Activated T-cell treated with anti-CD3 and anti-CD28 coated beads for 4 hours (primary cell): ENCODE measurements at places on chromosomes 3 and 15.

DNA sequence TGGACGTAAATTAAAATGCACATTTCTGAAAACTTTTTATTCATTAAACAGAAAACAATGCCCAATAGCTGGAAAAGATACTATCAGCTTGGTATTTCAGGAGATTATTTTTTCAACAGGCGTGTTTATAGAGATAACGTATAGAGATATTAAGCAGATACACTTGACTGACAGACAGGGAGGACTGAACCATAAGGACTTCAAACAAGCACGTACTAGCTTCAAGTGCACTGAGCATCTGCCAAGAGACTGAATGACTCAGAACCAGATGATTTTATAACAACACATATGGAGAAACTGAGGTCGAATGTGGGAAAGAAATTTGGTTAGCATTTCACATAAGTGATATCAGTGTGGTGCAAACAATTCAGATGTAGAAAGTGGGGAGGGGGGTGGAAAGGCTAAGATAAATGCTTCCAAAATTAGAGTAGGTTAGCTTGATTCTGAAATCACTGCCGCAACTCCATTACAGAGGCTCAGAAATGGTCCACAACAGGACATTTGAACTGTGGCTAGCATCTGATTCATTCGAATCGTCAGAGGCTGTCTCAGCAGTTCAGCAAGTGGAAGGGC, 103.5 kb downstream of the SEMA6D start:
- no peak for DNase-seq

DNA sequence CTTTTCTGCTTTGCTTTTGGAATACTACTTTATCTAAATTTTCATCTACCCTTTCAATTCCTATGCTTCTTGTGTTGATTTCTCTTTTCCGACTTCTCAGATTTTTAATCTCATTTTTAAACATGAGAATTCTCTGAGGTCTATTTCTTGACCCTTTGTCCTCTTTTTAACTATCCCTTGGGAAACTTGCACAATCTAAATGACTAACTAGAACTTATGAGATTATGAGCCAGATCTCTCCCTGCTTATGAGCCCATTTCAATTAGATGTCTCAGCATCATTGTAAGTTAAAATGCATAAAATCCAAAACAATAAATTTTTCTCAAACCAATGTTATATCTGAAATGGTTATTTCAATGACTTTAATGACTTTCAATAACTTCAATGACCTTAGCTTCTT, 296.9 kb upstream of the AGTR1 start:
- DNase-seq = no peak

DNA sequence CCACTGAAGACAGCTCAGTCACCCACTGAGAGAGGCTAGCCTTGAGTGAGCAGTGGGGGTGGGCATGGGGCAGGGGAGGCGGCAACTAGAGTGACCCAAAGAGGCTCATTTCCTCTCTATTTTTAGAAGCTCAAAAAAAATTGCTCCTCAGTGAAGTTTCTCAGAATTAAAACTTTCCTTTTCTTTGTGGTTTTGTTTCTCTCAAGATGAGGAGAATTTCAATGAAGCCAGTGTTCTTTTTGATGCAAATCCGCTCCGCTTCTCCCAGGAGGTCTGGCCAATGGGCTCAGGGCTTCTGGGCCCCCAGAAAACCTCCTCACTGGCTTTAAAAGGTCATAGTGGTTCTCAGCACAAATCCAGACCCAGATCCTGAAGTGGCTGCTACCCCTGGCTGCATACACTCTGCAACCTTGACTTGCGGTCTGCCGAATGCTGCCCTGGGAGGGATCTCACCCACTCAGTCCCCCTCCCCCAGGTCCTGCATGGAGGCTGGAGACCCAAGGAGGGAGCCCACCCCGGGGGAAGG, at the start of gene ACSBG1:
TSS of gene ACSBG1 (minus strand) at position 51 of the 526 bp plus-strand sequence. CDS start 64 bp downstream, outside the sequence.
- no peak for DNase-seq

DNA sequence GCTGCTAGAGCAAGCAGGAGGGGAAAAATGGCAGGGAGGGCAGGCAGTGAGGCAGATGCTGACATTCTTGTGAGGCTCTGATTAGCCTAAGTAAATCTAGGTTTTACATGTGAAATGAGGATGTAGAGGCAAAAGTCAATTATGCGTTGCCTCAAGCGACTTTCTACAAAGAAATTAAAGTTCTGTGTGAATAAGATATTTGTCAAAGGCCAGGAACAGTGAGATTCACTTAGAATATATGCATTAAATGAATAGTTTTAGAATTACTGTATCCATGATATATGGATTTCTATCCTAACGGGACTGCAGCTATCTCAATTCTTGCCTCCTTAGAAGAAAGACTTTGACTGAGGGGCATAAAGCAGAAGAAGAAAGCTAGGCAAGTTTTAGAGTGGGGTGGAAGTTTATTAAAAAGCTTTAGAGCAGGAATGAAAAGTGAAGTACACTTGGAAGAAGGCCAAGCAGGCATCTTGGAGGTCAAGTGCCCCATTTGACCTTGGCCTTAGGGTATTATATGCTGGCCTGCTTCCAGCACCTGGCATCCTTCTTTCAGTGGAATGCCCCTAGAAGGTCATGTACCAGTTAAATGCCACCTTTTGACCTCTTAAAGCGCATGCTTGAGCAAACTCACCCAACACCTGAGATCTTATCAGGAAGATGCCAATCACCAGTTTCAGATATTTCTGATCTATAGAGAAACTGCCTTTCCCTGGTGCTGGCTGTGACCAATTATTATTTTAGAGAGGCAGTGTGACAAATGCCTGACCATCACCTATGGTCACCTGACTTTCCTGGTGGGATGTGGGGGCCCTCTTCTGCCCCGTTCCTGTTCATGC, 38.2 kb downstream of the OSTN start:
- DNase-seq = no peak

- DNase-seq = no peak
These were observed 76.1 kb upstream of the CMSS1 start for GRCh38 chr3:99741588-99741987.

DNA sequence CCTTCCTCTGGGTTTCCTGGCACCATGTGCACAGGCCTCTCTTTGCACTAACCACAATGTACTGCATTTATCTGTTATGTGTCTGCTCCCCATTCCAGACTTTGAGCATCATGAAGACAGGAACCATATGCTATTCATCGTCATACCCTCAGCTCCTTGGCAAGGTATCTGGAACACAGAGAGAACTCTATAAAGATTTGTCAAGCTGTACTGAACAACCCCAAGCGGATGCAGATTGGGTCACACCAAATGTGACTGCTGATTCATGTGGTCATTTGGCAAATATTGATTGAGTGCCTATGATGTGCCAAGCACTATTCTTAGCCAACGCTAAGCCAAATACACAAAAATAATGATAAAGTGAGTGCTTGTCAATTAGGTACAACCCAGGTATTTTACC, 7.5 kb upstream of the MEGF11 start:
- DNase-seq = no peak

GRCh38 chr15:85488997-85489396, 108.6 kb downstream of the AKAP13 start:
- no peak for DNase-seq

DNA sequence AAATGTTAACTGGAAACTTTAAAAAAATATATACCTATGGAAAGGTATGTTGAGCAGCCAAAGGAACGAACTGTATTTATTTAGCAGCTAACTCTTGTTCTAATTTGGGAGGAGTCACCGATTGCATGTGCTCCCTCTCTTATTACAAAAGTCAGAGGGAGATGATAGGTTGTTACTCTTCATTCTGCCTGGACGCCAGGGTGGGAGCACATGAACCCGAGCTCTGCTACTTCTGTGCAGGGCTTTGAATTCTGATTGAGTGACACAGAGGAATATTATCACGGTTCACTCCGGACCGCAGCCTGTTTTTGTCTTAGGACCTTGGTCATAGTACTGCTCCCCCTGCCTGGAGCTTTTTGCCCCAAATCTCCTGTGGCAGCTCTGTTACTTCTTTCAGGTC, 36.9 kb upstream of the LRIG1 start:
- no peak for DNase-seq

GRCh38 chr3:31530039-31530959, 2.4 kb upstream of the STT3B start:
- DNase-seq = no peak

DNA sequence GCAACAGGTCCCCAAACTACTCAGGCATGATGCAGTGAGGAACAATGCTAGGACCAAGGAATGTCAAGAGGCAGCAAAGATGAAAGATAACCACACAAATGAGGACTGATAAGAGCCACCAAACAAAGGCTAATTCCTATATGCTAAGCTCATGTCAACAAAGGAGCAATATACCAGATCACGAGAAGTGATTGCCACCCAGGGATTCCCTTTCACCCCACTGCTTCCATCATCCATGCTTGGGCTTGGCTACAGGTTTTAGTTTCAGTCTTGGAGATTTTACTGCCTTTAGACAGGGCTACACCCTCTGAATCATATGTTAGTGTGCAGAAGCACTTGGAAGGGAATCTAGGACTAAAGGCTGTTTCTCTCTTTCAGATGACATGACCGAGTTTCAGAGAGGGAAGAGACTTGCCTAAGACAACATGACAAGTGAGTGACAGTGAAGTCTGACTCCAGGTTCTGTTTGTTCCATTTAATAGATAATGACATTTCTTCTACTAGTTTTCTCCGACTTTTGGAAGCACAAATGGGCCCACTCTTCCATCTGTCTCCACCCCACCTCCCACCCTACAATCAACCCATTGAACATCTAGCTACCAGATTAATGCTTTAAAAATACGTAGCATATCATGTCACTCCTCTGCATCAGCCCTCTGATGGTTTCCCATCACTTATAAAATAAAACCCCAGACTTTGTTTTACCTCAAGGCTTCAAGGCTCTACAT, 173.5 kb upstream of the LRRN1 start:
- no peak for DNase-seq

GRCh38 chr3:150970665-150971324, 1.7 kb downstream of the CLRN1 start:
- DNase-seq = no peak

DNA sequence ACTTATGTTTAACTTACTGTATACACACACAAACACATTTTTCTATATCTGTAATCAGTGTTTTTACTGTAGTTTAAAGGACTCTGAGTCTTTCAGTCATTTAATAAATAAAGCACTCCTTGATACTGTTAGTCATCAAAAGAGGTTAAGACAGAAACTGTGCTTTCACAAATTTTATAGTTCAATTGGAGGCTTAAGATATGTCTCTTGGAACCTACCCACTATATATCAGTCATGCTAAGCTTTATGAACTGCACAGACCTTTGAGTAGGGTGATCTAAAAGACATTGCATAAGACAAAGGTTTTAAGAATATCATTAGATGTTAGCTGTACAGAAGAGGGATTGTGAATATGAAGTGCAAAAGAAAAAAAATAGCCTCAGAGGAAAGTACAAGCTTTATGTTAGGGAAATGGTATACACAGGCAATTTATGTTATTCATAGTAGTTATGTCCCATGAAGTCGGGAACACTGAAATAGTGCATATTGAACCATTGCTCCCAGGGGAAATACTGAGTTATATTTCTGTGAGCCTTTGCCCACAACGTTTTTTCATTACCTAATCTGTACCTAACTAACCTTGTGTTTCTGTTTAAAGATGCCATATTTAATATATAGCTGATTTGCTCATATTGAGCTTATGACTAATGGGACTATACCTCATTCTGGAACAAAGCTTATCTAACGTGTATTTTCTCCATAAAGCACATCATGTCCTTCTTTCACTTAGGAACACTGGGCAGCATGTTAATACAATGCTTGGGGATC, 19.7 kb downstream of the CHMP2B start:
- DNase-seq = no peak

- DNase-seq = peak; percentile 31
These were observed 77.8 kb downstream of the NBEAL2 start for GRCh38 chr3:47057212-47057671.

DNA sequence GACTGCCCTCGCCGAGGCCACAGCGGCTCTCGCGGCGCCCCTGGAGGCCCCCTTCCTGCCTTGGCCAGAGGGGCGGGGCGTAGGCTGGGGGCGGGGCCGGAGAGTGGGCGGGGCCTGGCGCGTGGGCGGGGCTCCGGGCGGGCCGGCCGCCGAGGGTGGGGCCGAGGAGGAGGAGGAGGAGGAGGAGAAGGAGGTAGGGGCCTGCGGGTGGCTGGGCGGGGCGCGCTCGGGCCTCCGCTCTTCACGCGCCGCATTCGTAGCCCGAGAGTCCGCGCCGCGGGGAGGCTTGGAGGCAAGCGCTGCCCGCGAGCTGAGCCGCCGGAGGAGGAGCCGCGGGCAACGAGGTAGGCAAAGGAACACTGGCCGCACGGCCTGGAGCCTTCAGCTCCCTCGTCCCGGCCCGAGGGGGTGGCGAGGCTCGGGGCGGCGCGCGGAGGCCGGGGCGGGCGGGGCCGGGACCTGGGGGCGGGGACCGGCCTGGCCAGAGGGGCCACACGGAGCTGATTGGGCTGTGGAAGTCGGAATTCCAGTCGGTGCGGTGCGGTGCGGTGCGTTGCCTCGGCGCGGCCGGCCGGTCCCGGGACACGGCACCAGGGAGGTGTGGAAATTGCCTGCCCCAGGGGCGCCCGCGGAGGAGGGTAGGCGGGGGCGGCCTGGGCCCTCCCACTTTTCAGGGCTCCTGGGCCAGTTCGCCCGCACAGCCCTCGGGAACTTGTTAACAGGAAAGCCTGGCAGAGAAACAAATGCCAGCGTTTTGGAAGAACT, at the start of gene PPP2R3A:
TSS of gene PPP2R3A (plus strand) at position 223 of the 765 bp plus-strand sequence. CDS start 35,771 bp downstream, outside the sequence.
- DNase-seq = peak; percentile 38

- peak; percentile 36 for DNase-seq
These were observed at the start of gene PPM1L for GRCh38 chr3:160755776-160756304. Gene PPM1L (plus strand): TSS chr3:160756231.

GRCh38 chr15:65195548-65195923, 10.4 kb upstream of the CLPX start:
- no peak for DNase-seq

DNA sequence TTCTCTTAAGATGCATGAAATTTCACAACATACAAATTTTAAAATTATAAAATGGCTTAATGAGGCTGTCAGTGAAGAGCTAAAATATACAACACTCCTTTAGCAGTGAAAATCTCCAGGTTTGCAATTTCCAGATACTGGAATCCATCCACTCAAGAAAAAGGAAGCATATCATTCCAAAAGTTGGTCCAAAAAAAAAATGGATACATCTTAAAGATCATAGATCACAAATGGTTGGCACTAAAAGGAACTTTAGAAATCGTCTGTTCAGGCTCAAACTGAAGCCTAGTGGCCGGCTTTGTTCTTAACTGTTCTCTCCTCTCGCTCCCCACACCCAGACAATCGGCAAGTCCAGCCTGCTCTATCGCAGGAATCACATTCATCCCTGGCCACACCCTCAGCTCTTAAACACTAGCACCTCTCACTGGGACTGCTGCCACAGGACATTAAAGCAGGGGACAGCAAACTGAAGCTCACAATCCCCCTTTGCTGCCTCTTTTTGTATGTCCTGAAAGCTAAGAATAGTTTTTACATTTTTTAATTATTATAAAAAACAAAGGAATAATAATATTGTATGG, 130.3 kb upstream of the CDIN1 start:
- no peak for DNase-seq

GRCh38 chr15:40368719-40369473, 10.9 kb downstream of the DISP2 start:
- no peak for DNase-seq
